NCI-H345 (cell line): ENCODE measurements at places on chromosomes 6 and 20.
A peak's percentile ranks its signal among the peaks of the same experiment; 100 is the strongest.

DNA sequence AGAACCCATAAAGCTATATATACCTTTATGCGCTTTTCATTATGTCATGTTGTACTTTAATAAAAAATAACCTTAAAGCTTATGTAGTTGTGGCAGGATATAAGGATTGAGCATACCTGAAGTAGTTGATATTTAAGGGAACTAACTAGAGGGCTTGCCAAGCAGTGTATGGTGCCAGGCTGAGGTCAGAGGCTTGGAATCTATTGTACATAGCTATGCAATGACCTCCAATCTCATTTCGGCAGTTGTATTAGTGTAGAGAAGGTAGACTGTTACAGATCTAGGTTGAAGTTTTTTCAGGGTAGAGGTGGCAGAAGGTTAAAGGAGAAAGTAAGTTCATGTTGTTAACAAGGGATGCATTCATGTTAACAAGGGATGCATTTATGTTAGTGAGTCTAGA, 397.7 kb upstream of the HS3ST5 start:
- no peak for DNase-seq

DNA sequence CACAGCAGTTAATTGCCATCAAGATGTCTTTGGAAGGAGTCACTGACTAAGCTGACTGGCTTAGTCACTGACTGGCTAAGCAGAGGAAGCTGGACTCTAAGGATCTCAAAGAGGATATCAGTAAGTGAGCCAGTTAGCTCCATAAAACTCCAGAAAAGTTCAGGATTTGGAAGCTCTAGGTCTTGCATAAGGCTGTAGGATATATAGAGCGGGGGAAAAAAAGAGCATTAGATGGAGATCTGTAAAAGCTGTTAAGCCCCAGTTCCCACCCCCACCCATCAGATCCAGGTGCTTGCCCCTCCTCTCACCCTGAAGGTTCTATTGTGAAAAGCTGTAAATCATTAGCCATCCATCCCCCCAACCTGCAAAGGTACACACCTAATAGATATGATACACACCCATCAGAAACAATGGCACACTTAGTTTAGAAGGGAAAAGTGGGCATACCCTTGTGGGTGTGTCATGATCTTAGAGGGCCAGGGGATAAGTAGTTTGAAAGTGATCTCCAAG, 32.2 kb downstream of the CARMIL1 start:
- no peak for DNase-seq

DNA sequence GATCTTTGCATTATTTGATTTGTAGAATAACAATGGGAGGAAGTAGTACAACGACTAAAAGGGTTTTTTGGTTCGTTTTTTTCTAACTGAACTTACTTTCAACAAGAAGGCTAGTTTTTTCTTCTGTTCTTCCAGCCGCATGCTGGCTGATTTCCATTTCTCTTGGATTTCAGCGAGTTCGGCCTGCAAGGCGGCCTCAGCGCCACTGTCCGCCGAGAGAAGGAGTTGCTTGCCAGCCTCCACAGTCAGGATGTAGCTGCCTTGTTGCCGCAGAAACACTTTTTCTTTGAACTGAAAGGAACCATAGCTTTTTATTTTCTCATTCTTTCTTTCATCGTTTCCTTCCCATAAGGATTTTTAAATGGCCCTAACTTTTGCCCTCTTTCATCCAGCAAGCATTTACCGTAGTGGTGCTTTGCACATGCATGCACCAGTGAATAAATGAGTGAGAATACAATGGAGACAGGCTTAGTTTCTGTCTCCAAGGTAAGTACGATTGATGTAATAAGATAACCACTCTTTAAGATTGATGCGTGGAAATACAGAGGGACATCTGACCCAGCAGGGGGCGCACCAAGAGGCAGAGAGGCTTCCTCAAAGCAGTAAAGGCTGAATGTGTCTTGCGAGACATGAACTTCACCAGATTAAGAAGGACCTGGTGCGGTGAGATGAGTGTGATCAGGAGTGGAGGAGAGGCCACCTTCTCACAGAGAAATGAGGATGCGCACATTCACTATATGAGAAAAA, 398.8 kb downstream of the ESR1 start:
- no peak for DNase-seq

- no peak for DNase-seq
Measured at GRCh38 chr6:39310542-39310941, 3.7 kb downstream of the KCNK17 start.

- DNase-seq: no peak
Measured at GRCh38 chr6:12806796-12807195, 90.2 kb downstream of the PHACTR1 start.

DNA sequence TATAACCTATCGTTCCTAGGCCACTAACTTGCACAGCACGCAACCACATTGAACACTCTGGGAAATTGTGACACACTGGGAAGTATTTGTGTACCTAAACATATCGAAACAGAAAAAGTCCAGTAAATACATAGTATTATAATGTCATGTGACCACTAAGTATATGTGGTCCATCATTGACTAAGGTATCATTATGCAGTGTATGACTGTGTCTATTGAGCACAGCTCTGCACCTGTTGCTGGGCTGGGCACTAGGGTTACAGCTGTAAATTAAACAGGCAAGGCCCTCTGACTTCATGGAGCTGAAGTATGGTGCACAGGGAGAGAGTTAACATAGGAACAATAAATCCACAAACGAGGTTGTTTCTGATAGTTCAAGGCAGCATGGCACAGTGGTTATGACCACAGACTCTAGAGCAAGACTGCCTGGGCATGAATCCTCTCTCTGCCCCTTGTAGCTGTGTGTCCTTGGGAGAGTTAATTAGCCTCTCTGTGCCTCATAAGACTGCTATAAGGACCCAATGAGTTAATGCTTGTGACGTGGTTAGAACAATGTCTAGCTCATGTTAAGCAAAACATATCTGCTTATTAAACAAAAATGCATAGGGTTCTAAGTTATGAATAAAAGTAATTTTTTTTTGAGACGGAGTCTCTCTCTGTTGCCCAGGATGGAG, 10.6 kb downstream of the BCAS1 start:
- DNase-seq: no peak

DNA sequence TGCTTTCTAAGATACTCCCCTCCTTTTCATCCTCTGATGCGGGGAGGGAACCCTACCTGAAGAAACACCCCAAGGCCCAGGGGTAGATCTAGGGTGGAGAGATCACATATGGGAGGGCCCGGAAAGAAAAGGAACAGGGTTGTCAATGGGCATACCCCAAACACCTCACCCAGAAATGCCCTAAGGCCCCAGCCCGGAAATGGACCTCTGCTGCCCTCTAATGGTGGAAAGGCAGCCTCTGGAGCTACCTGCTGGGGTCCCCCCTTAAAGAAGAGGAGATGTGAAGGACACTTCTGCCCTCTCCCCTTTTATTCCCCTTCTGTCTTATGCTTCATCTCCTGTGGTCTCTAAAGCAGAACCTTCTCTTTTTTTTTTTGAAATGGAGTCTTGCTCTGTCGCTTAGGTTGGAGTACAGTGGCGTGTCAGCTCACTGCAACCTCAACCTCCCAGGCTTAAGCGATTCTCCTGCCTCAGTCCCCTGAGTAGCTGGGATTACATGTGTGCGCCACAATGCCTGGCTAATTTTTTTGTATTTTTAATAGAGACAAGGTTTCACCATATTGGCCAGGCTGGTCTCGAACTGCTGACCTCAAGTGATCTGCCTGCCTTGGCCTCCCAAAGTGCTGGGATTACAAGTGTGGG, 458 bp upstream of the ARMC12 start:
- DNase-seq: peak; percentile 67

DNA sequence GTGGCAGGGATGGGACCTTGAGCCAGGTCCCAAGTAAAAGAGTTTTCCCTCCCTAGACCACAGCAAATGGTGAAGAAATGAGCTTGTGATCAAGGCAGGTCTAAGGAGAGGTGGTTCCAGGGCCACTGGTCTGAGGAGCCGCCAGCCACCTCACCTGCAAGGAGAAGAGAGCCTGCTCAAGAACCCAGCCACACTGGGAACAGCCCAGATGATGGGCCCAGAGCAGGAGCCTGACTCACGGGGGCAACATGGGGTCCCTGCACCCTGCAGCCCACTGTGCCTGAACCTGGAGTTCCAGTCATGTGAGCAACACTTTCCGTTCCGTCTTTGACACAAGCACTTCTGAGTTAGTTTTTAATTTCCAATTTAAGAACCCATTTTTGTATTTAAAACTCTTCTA, 204.5 kb upstream of the CDH4 start:
- DNase-seq: no peak

GRCh38 chr6:133977983-133978895, 25.2 kb downstream of the TBPL1 start:
- no peak for DNase-seq

DNA sequence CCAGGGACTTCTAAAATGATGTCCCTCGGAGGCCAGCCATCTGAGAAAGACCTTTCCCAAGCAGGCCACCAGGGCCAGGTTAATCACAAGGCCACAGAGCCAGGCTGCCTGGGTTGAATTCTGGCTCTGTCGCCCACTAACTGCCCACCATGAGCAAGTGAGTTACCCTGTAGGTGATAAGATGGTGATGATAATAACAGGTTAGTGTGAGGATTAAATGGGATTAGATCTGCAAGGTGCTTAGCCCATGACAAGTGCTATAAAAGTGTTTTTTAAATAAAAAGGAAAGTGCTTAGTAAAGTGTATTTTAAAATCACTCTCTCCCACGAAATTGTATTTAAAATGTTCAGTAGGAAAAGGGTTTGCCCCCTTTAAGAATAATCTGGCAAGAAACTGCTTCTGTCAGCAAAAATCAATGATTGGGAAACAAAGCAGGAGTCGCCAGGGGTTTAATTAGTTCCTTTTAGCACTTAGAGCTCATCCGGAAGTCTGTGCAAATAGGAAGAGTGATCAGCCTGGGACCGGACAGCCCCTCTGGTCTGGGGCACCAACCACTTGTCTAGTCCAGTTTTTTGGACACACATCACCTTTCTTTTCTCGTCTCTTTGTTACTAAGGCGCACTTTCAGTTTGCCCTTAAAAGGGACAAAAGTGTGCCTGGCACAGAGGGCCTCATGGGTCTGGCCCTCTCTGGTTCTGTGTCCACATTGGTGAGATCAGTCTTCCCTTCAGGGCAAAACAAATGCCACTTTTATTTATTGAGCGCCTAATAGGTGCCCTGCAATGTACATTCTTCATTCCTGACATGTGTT, 150.4 kb downstream of the GRM4 start:
- DNase-seq: no peak
